ENCODE measurements at places on chromosomes 7 and 10. TPM values are rescaled to one million over a fixed set of nuclear protein-coding genes. Genes with fewer than 3 reads are reported as not detected.

- no peak for DNase-seq
Observed at GRCh38 chr10:22646388-22646853, 68.0 kb downstream of the PIP4K2A start.

DNA sequence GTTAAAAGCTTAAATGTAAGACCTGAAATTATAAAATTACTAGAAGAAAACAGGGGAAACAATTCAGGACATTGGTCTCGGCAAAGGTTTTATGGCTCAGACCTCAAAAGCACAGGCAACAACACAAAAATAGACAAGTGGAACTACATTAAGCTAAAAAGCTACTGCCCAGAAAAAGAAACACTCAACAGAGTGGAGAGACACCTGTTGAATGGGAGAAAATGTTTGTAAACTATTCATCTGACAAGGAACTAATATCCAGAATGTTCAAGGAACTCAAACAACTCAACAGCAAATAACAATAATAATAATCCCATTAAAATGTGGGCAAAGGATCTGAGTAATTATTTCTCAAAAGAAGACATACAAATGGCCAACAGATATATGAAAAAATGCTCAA lies 170.4 kb downstream of the FRMD4A start:
- no peak for DNase-seq

Gene ST8SIA6
- 1.2 TPM for total RNA-seq

DNA sequence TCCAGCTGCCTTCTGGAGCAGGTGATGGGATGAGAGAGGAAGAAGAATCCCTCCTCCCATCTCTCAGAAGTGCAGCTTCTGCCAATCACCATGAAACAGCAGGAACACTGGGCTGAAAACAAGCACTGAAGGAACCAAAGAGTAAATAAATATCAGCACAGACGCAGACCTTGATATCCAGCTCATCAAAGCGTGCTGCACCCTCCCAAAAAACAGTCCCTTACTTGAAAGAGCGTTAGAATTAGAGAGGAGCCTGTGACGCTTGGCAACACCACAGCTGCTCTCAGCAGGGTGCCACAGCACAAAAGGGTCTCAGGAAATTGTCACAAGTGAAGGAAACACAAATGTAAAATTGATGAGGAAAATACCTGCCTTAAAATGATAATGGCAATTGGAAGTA lies 39.5 kb downstream of the KLF6 start:
- DNase-seq, result no peak

DNA sequence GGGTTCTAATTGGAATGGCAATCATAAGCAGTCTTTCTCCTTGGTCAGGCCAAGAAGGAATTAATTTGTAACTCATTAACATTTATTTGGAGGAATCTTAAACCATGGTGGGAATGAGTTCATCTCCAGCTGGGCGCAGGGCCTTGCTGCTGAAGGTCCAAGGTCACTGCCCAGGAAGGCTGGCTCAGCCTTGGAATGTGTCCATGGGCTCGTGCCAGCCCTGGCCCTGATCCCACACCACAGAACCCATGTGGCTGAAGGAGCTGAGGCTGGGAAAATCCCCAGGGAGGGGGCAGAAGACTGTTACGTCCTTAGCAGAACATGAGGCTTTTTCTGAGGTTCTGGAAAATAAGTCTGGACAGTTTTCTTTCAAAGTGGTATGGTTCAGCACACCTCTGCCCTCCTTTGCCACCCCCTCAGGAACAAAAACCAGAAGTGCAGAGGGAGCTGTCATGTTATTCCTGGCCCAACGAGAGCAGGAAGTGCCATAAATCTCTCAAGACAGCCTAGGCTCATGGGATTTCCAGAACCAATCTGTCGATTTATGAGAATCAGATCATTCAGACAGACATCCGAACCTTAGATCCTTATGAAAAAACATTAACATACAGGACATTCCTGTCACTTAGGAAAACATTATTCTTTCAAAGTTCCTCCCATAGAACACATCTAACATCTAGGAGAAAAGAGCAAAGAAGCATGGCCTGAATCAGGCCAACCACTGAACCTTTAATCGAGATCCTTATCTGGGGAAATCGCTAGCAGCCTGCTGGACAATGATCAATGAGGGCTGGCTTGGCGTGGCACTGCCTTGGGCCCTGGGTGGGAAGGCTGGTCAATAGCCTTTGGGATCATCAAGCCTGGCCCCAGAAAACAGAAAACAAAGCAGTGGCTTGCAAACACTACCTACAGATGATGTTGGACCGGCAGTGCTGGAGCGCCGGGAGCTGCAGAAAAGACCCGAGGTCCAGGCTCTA lies 134.3 kb downstream of the TAX1BP1 start:
- DNase-seq, result no peak

DNA sequence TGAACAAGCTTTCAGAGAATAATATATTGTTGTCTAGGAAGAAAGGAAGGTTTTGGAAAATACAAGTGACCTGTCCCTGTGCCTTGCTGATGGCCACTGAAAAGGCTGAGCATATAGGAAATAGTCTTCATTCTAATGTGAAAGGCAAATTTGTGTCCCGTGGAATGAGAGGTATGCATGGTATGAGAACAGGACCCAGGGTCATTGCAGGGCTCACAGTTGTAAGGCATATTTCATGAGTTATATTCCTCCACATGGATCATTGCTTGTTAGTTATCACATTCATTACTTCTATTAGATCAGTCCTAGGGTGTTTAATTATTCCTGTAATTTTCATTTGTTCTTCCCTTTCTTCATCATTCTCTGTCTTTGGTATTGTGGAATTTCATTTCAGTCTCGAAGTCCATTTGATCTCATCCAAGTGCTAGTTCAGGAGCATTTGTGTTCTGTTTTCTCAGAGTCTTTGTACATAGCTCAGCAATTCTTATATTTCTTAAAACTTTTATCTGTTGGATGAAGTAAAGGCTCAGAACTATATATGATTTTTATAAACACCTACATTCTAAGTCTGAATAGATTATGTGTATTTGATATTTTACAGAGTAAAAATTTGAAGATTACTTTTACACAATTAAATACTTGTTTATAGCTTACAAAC lies 39.4 kb upstream of the ARHGAP21 start:
- no peak for DNase-seq

DNA sequence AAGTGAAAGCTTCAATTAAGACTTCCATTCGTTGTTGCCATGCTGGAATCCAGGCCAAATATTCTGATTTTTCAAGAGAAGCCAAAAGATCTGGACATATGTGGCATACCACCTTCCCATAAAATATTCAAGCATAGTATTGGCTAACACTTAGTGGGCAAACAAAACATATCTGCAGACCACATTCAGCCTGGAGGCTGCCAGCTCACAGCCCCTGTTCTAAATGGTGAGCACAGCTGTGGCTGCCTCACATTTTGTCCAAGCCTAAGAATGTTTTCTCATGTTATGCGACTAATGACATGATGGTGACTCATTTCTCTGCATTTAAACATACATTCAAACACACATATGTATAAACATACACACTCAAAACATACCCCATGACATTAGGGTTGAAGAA lies 10.6 kb upstream of the CALU start:
- no peak for DNase-seq

- DNase-seq, result no peak
Observed at GRCh38 chr7:20193242-20193777, 23.9 kb downstream of the MACC1 start.

DNA sequence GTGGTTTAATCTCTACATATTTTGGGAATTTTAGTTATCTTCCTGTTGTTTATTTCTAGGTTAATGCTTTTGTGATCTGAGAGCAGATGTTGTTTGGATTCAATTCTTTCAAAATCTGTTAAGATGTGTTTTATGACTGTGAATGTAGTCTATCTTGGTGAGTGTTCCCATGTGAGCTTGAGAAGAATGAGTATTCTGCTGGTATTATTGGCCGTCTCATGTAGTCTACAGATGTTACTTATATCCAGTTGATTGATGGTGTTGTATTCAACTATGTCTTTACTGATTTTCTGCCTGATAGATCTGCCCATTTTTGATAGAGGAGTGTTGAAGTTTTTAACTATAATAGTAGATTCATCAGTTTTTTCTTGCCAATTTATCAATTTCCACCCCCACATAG lies 141.4 kb upstream of the FOXP2 start:
- DNase-seq, result no peak

Gene UTF1
- total RNA-seq, result not detected

Gene HYCC1
- 23.6 TPM for total RNA-seq

GRCh38 chr7:151744656-151745638 lies 132.0 kb downstream of the PRKAG2 start:
- DNase-seq, result no peak

DNA sequence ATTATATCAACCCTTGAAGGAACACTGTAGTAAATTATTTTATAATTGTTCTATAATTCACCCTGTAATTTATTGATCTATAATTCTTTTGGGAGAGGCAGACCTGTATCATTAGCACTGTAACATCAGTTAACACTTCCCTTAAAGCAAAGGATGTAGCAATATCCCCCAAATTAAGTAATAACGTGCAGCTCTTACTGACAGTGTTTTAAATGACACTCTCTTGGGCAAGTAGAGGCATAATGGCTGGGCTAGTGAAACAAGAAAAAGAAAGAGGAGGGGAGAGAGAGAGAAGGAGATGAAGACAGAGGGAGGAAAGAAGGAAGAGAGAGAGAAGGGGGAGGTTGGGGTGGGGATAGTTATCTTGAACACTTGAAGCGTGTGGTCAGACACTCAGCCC lies 161.0 kb upstream of the RNF32 start:
- no peak for DNase-seq

DNA sequence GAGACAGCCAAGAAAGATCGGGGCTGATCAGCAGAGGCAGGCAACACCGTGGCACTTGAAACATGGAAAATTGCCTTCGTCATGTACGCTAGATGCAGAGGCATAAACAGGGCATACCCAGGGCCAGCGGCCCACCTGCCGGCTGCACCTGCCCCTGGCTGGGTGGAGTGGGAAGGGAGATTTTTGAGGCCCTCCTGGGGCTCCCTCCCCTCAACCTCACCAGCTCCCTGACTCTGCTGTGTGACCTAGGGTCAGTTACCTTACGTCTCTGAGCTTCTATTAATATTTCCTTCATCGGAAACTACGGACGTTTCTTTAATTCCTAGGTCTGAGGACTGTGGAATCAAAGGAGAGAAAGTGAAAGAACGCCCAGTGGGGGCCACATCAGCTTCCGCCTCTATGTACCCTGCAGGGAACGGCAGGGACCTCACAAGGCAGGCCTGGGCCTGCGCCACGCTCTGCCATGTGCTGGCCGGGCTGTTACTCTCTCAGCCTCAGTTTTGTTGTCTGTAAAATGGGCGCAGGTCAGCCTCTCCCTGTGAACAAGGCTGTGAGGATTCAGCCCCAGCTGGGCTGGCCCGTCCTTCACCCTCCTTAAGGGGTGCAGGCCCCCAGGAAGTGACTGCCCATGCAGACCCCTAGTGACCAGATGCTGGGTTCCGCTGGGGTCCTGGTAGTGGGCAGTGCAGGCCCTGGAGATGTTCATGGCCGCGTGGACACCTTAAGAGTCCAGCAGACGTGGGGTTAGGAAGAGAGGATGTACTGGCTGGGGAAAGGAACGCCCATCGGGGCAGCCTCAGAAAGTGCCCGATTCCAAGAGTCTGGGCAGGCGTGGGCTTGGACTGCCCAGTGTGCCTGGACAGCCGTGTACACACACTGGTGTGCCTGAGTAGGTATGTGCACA lies 22.7 kb downstream of the ELFN1 start:
- DNase-seq, result no peak

Gene TMEM248
- total RNA-seq, result 59.7 TPM

DNA sequence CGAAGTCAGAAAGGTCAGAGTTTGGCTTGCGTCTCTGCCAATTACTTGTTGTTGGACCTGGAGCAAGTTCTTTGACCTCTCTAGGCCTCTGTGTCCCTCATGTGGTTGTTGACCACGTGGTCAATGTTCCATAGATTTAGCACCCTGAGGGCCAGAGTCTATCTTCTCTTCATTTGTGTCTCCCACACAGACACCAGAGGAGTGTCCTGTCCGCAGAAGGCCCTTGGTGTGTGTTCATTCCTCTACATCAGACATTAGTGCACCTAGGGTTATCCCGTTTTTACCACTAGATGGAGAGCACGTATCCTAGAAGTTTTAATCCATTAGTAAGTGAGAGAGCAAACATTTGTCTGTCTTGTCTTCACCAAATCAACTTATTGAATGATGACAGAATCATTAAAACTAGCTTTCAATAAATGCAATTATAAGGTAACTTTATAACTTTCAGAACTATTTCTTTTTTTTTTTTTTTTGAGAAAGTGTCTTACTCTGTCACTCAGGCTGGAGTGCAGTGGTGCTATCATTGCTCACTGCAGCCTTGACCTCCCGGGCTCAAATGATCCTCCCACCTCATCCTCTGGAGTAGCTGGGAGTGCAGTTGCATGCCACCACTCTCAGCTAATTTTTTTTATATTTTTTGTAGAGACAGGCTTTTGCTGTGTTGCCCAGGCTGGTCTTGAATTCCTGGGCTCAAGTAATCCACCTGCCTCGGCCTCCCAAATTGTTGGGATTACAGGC lies 122.5 kb upstream of the ANKRD1 start:
- DNase-seq, result no peak

DNA sequence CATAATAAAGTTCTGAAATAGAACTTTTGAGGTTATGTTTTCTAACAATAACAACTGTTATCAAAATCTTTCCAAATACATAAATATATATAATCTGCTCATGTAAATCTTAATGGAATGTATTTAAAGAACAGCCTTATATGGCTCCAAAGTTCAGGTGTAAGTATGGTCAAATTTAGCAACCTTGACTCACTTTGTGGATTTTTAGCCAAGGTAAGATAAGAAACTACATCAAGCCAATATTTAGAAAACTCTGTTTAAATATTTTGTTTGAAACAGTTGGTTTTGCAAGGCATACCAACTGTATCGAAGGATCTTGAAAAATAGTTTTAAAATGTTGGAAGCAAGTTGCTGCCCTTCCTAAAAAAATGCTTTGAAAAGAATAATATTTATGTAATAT lies 228.9 kb upstream of the SEMA3D start:
- DNase-seq, result no peak

Gene ADAP1
- total RNA-seq, result 4.2 TPM

Gene CRPPA
- total RNA-seq, result 1.2 TPM

GRCh38 chr7:156626220-156626895 lies 14.2 kb upstream of the RNF32 start:
- DNase-seq, result no peak

Gene RASA4
- total RNA-seq, result 85.7 TPM

GRCh38 chr7:111527545-111527944 lies 34.7 kb downstream of the IMMP2L start:
- DNase-seq, result no peak

DNA sequence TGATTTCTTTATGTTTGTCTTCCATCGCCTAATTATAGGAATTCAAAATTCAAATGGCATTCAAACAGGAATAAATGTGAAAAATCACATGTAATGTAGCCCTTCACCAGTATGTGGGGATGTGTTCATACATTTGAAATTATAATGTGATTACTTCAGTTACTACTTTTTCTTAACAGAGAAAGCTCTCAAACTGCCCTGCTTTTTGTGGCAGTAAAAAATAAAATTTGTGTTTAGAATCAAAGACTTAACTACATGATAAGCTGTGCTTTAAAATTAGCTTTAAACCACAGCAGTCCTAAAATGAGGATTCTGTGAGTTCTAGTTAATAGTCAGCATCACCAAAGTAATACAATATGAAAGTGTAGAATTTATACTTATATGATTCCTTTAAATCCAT lies 7.8 kb upstream of the HERC4 start:
- no peak for DNase-seq

Gene PTN
- total RNA-seq, result 48.4 TPM

GRCh38 chr7:2508327-2509215 lies 11.0 kb upstream of the LFNG start:
- DNase-seq, result no peak

GRCh38 chr7:18429547-18429946 lies 66.0 kb upstream of the HDAC9 start:
- DNase-seq, result no peak
